ENCODE measurements at places on chromosomes 7 and 10.

DNA sequence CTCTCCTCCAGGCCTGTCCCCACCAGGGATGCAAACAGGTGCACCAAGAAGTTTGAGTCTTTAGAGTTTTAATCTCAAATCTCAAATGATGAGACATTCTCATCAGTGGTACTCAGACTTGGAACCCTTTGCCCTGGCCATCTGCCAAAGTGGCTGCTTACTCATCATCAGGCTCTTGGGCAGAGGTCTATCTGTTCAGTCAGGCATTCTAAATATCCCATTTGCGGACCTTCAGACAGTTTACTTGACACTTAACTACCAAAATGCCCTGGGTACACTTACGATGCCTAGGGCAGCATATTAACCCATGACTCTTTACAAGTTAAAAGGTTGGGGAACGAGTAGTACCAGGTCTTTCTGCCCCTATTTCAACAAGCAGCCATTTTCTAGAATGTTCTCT lies 61.2 kb upstream of the YAE1 start:
- no peak for DNase-seq

DNA sequence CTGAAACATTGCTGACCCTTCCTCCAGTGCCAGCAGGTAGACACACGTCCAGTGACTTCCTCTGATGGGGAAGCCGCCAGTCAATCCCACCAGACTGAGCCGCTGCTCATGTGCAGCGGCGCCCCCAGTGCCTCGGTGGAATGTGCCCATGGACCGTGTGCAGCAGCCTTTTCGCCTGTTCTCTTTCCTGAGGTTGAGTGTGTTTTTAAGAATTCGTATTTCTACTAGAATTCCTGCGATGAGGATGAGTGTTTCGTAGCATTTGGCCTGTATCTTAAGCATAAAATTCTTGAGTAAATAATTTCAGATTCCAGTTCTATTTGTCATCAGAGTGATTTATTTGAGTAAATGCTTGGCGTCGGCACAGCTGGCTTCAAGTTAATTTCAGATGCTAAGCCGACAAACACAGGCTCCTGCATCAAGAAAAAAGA lies 35.4 kb downstream of the BNIP3 start:
- DNase-seq = no peak

- DNase-seq = no peak
These were observed 138.1 kb upstream of the ZNF92 start for GRCh38 chr7:65235586-65235985.

- no peak for DNase-seq
These were observed 31.6 kb downstream of the MAD1L1 start for GRCh38 chr7:2201128-2201527.

DNA sequence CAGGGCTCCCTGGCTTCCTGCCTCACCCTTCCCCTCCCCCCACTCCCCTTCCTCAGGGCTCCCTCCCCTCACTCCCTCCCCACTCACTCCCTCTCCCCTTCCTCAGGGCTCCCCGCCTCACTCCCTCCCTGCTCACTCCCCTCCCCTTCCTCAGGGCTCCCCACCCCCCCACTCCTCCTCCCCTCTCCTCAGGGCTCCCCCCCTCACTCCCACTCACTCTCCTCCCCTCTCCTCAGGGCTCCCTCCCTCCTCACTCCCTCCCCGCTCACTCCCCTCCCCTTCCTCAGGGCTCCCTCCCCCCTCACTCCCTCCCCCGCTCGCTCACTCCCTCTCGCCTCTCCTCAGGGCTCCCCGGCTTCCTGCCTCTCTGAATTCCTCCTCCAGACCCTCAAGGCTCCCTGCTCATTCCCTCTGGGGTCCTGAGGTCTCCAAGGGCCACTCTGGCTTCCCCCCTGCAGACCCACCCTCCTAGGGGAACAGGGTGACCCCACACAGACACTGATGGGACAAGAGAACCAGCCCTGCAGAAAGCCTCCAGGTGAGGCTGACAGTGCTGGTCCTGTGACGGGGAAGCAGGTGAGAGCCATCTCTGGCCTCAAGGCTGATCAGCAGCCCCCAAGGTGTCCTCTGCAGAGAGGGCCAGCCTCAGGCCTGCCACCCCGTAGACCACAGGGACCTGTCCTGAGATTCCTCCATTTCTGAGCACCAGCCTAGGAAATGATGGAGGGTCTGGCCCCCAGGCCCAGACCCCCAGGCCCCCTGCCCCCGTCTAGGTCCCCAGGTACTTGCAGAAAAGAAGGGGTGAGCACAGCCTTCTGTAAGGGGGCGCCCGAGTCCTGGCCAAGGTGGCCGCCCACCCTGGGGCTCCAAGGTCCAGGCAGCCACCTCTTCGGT lies 47.2 kb downstream of the PWWP2B start:
- no peak for DNase-seq

GRCh38 chr10:98170249-98171117 lies 36.0 kb downstream of the R3HCC1L start:
- DNase-seq = no peak

DNA sequence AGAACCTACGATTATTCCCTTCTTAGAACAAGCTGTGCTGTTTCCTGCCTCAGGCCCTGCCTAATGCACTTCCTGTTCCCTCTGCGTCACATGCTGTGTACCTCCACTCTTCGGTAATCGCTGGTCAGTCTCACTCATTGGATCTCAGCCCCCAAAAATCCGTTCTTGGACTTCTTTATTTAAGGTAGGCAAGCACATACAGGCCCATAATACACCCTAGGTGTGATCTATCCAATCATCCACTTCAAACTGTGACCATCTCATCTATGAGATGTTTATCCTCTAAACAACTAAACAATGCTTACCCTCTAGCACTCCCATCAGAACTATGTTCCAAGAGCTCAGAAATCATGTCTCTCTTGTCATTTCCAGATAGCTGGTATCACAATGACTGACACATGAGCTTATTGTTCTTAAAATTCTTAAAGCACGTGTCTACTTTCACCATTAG lies 83.9 kb downstream of the CADPS2 start:
- DNase-seq = no peak

GRCh38 chr10:44973323-44974081 lies 5.1 kb downstream of the DEPP1 start:
- DNase-seq = no peak

- DNase-seq = no peak
These were observed 72.6 kb downstream of the PDSS1 start for GRCh38 chr10:26770069-26770468.

- no peak for DNase-seq
These were observed 138.9 kb downstream of the TNS3 start for GRCh38 chr7:47443049-47443448.

GRCh38 chr7:120407010-120407409 lies 134.0 kb downstream of the KCND2 start:
- no peak for DNase-seq

DNA sequence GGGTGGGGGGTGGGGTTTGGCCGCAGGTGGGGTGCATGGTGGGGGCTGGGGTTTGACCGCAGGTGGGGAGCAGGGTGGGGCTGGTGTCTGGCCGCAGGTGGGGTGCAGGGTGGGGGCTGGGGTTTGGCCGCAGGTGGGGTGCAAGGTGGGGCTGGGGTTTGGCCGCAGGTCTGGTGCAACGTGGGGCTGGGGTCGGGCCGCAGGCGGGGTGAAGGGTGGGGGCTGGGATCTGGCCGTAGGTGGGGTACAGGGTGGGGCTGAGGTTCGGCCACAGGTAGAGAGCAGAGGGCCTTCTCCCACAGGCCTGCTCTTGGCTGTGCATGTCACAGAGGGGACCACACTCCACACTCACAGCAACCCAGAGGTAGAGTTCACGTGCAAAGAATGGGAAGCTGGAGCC lies 586.6 kb downstream of the PTPRN2 start:
- no peak for DNase-seq
